NCI-H187 (cell line): ENCODE measurements at places on chromosomes 4 and X.
A peak's percentile ranks its signal among the peaks of the same experiment; 100 is the strongest.

DNA sequence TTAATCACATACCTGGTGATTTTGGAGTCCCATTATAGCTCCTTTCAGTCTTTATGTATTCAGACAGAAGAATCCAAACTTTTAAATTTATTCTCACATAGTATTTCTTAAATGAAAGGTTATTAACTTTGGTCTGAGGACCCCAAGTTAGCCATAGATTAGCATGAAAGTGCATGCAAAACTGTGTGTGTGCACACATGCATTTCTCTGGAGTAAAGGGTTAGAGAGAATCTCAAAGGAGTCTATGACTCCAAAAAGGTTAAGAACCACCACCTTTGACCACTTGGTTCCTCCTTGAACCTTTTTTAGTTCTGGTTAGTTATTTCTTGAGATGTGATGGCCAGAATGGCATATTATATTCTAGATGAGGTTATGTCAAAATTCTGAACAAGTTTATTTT is 102.0 kb downstream of the MGST2 start:
- DNase-seq: no peak

- DNase-seq: no peak
These were observed 3.8 kb upstream of the FGG start for GRCh38 chr4:154616287-154616686.

DNA sequence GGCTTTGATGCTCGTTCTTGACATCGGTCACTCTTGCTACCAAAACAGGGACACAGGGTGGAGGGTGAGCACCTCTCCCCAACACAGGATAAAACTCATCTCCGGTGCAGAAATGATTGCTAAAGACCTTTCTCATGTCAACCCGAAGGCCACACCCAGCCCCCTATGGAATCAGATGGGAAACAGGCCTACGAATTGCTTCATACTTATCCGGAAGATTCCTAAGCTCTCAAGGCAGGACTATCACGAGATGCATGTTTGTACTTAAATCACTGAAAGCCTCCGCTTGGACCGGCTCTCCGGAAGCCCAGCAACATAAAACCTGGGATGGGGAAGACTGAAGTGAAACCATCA is 74.9 kb downstream of the MTMR1 start:
- no peak for DNase-seq

DNA sequence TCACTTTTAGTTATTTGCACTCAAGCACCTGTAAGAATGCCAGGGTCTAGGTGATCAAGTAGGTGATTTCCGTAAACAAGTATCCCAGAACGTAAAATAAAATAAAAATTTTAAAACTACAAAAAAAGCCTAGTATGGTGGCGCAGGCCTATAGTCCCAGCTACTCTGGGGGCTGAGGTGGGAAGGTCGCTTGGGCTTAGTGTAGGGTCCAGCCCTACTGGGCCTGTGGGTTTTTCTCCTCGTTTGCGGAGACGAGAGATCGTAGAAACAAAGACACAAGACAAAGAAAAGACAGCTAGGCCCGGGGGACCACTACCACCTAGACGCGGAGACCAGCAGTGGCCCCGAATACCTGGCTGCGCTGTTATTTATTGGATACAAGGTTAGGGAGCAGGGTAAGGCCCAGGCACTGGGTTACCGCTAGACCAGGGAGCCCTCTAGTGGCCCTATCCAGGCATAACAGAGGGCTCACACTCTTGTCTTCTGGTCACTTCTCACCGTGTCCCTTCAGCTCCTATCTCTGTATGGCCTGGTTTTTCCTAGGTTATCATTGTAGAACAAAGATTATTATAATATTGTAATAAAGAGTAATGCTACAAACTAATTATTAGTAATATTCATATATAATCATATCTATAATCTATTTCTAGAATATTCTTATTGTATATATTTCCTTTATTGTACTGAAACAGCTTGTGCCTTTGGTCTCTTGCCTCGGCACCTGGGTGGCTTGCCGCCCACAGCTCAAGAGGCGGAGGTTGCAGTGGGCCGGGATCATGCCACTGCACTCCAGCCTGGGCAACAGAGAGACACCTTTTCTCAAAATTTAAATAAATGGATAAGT is 38.4 kb downstream of the SAGE1 start:
- peak; percentile 3 for DNase-seq

GRCh38 chr4:181792641-181793040 is 450.6 kb upstream of the TENM3 start:
- peak; percentile 33 for DNase-seq
